ENCODE measurements at places on chromosomes 5 and 9. TPM values are rescaled to one million over a fixed set of nuclear protein-coding genes. Genes with fewer than 3 reads are reported as not detected.

DMGDH gene
- 1.3 TPM for total RNA-seq

DNA sequence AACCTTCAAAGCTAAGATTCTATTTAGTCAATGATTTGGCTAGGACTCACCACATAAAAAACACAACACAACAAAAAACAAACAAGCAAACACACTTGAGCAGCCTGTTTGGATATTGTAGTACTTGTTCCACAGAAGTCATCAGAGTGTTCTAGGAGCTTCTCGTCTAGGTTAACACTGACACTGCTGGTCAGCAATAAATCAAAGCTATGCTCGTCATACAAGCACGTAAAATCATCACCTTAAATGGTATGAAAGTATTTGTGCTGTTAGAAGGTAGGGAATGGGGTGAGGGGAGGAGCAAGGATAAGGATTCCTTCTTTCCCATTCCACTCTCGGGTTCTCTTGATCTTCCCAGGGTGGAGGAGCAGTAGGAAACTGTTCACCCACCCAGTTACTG, 88.0 kb downstream of the ARL15 start:
- H3K4me3 ChIP-seq = no peak overlapping the region
- no peaks in the 10 kb centered on the region for H3K27me3 ChIP-seq
- no peaks in the 10 kb centered on the region for H3K4me1 ChIP-seq
- no peak for DNase-seq

DNA sequence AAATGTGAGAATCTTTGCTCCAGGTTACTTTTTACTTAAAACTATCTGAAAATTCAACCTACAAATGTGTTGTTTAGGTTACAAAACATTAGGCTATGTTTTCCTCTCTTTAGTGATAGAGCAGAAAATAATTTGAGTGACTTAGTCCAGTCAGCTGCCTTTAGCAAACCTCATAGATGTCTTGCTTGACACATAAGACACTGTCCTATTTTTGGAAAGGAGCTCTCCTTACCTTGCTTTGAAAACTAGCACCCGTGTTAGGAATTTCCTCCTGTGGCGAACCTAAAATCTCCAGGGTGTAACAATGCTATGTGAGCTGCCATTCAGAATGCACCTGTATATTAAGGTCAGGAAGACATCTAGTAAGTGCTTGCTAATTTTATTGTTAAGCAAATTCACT, 221.2 kb upstream of the CD180 start:
- no peak overlapping the region for H3K4me3 ChIP-seq
- no peaks in the 10 kb centered on the region for H3K36me3 ChIP-seq
- DNase-seq = no peak
- no peaks in the 10 kb centered on the region for H3K4me1 ChIP-seq

DEPDC1B gene
- 63.1 TPM for total RNA-seq

DNA sequence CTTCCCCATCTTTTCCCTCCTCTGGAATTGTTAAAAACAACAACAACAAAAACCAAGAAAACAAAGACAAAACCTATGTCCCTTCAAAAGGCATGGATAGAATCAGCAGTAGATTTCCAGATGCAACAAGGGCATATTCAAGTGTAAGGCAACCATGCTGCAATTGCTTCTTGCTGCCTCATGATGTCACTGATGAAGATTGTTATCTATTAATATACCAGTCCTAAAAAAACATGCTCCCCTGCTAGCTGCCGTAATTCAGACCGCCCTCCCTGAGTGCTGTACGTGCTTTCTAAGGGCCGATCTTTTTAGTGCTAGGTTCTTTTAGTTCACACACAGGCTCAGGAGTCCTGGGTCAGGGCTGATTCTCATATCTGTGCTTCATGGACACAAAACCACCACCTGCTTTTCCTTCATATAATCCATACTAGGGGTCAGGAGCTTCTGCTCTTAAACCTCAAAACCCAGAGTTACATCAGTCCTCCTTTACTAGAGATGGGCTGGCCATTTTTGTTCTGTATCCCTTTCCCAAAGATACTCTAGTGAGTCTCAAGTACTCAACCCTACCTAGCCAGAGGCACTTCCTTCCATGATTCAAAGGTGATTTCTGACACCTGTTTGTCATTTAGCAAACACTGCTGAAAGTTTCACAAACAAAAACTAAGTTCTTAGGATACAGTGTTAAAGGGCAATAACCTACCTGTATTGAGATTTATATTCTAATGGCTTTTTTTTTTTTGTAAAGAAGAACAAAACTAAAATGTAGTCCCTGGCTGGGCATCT, 82.1 kb downstream of the GIN1 start:
- no peak overlapping the region for H3K27ac ChIP-seq
- no peaks in the 10 kb centered on the region for H3K27me3 ChIP-seq
- no peak overlapping the region for H3K4me3 ChIP-seq

Measured in Calu3 (cell line).